RPMI7951 (cell line): ENCODE measurements at places on chromosomes 2 and 18. TPM values are rescaled to one million over a fixed set of nuclear protein-coding genes. Genes with fewer than 3 reads are reported as not detected.

The UGT1A9 gene
- total RNA-seq, result not detected in 2 replicates

The MYO7B gene
- total RNA-seq, result 11.3 and 12.7 TPM in 2 replicates

The CASP8 gene
- 43.4 and 45.3 TPM in 2 replicates for total RNA-seq

The DCDC2C gene
- not detected in 2 replicates for total RNA-seq

The CRYGD gene
- total RNA-seq, result not detected in 2 replicates

- no peak for DNase-seq
Measured at GRCh38 chr2:230872968-230873660, 8.4 kb downstream of the ITM2C start.

GRCh38 chr18:66553824-66554223 lies 50.1 kb downstream of the CDH19 start:
- DNase-seq, result no peak

GRCh38 chr18:13563390-13563805 lies 163.0 kb downstream of the FAM210A start:
- no peak for DNase-seq

DNA sequence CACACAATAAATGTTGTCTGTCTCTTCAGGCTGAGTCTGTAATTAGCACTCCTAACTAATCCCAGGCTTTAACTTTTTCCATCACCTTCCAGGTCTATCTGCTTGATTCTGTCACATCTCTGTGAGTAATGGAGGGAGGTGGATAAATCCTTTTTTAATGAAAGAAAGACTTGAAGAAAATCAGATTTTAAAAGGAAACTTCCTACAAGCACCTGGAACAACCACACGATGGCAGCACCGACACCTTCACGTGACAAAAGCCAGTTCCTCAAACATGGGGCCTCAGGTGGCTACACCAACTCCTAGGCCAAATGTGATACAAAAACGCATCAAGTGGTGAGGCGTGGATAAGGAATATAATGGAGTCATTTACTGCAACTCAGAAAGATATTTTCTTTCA lies 41.8 kb downstream of the TGFBRAP1 start:
- DNase-seq, result peak; percentile 27

- no peak for DNase-seq
Measured at GRCh38 chr2:147499785-147500184, 345.0 kb upstream of the ACVR2A start.

DNA sequence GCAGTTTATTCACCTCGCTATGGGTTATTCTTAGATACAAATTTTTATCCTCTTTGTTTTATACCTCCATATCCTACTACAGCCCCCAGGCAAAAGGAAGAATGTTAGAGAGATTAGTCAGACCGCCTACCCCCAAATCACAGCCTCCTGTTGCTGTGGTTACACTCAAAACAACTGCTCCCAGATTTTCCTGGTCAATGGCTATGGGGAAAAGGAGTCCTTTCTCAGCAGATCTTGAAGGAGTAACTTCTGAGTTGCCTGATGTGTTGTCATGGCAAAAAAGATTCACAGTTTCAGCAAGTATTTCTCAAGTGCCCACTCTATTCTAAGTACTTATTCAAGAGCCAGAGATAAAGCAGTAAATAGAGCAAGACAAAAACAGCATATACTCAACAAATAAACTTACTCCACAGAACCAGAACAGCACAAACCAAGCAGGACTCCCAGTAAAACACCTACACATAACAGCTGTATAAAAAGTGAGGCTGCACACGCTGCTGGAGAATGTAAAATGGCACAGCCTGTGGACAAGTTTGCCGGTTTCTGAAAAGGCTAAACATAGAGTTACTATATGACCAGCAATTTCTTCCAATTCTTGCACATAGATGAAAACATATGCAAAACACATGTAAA lies 104.8 kb downstream of the NOL10 start:
- peak; percentile 98 for DNase-seq

DNA sequence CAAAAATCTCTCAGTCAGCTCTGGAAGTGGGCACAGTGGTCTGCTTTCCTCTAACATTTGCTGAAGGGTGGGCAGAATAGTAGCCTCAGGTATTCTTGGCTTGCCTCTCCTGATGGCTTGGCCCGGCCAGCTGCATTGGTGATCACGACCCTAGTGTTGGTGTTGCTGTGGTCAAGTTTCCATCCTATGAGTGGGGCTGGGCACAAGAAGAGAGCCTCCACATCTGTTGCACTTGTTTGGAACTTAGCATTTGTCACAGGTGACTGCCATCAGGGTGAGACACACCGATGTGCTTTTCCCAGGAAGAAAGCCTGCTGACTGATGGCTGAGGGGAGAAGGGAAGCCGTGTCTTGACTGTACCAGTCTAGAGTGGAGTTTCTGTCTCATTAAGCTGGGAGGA lies 33.1 kb upstream of the SNORC start:
- no peak for DNase-seq

GRCh38 chr2:70767079-70767698 lies 811 bp downstream of the ADD2 start:
- DNase-seq, result no peak

DNA sequence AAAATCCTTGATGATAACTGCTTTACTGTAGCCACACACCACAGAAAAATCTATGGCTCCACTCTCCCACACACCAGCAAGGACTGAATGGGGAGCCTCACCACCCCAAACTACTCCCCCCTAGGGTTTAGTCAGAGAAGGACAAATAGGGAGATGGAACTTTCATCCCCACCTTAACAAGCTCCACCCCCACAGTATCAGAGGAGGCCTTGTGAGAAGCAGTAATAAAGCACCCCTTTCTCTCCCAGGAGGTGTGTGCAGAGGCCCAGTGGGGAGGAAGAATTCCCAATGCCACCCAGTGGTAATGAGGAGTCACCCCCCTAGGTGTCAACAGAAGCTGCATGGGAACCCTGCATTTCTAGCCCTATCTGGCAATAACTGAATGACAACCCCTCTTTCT lies 224.9 kb downstream of the TNS1 start:
- no peak for DNase-seq

DNA sequence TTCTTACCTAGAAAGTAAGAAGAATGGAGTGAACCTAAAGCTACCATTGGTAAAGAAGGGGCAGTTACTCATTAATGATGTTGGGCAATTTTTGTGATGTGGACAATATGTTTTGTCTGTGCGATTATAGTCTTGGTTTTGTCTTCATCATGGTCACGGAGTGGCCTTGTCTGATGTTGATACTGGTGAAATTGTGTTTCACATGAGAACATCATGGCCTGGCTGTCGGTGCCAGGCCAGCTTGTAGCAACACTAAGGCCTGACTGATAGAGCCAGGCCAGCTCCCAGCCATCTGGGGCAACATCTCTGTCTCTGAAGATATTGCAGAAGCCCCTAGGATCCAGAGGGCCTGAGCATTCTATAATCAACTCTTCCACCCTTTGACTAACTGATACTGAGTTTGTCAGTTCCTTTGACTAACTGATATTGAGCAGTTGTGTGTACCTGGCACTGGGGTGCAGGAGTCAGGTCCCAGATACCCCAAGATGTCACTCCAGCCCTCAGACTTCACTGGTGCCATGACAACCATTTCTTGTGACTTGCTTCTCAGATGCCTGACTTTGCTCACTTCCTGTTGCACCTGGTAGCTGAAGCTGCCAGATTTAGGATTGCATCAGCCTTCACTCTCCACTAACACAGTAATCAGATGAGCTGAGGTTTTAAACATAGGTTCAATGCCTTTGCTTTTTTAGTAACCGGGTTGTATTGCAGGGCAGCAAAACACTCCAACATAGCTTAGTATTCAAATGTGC lies 62.5 kb downstream of the RPIA start:
- no peak for DNase-seq

DNA sequence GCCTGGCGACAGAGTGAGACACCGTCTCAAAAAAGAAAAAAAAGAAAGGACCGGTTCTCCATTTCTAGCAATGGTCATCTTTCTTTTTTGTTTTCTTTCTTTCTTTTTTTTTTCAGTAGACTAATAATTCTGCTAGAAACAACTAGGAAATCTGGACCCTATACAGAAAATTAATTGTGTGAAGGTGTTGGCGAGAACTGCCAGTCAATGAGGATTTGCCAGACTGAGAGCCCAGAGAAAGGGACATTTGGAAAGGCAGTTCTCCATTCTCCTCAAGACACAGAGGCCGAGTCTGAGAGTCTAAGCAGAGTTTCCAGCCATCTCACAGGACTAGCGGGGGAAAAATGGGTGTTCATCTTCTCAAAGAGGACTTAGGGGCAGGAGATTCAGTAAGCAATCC lies 123.6 kb upstream of the GPC1 start:
- no peak for DNase-seq
